Stimulated activated CD4-positive, alpha-beta T cell treated with anti-CD3 and anti-CD28 coated beads, Interleukin-4, amount 100 ng/mL, for 48 hours (primary cell): ENCODE measurements at places on chromosomes 3 and 15.

DNA sequence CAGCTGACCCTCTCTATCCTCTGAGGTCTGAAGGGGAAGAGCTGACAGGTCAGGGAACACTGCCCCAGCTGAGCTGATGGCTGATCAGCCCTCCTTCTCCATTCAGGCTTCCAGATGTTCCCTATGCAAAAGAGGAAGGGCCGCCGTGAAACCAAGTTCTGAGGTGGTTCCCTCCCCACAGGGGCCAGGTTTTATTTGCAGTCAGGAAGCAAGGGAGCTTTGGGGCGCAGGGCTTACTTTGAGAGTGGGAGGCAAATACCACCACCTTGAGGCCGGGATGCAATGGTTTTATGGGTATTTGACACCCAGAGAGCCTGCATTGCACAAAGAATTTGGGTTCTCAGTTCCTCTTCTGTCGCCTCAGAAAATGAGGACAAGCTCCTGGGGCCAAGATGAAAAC lies 186.9 kb downstream of the ARRDC4 start:
- no peak for DNase-seq

DNA sequence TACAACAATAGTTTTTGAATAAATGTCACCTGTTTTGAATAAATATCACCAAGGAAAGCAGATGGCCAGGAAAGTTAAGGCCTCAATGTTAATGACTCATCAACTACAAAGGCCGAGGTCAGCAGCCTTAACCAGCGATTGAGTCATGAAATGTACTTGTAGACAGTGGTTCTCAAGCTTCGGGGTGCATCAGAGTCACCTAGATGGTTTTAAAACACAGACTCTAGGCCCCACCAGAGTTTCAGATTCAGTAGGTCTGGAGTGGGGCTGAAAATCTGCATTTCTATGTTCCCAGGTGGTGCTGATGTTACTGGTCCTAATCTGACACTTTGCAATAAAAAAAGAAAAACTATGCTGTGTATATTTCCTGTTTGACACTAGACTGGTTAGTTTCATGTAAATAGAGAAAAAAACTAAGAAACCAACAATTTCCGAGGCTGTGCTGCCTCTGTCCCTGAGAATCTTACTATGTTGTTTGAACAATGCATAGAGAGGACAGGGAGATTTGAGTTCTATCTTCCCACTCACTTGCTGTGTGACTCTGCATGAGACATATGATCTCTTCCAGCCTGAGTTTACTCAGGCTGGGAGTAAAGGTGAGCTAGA lies 9.8 kb downstream of the RAB27A start:
- DNase-seq: peak; percentile 24

DNA sequence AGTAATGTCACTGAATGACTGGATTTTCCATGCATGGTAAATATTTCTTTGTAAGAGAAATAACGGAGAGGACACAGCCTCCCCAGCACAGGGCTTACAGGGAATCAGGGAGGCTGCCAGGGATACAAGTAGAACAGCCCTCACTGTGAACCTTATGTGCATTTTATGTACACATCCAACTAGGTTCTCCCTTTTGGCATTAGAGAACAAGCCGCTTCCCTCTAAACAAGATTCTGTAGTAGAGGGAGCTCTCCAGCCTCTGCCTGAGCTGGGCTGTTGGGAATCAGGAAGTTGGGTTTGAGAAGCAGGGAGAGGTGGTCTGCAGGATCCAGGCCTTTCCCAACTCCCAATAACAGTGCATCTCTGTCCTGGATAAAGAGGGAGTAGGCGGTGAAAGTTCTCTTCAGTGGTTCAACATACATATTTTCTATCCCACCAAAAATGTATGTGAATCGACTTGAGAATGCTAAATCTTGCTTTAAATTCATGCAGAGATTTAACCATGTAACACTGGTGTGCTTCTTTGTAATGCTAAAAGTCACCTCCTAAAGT lies 83.7 kb downstream of the ARNT2 start:
- DNase-seq: no peak

- DNase-seq: no peak
Measured at GRCh38 chr3:10283638-10284037, 9.1 kb downstream of the GHRL start.

DNA sequence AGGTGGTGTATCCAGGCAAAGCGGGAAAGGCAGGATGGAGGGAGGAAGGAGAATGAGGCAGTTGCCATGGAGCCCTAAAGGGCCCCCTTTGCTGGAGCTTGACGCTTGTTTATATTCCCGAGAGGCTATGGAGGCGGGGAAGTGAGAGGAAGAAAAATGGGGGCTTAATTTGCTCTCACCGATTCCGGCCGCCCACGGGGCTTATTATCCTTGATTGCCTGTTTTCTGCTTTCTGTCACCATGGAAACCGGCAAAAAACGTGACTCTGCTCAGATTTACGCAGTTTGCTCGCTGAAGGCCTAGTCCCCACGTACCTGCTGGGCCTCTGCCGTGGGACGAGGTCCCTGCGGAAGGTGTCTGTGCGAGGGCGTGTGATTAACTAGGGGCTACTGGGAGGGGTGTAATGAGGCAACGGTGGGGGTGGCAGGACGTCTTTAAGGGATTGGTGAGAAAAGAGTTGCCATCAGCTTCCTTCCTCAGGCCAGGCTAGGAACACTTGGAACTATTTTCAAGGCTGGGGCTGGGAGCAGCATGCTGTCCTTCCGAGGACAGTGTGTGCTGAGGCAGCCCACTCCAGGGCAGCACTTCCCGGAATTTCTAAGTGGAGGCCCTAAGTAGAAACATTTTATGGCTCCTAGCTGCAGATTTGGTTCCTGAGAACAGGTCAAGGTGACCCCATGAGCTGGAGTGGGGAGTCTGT lies 110.8 kb upstream of the NDN start:
- no peak for DNase-seq

- DNase-seq: no peak
Measured at GRCh38 chr3:76724075-76724474, 315.8 kb upstream of the ROBO2 start.

GRCh38 chr15:94327356-94327936 lies 96.1 kb downstream of the MCTP2 start:
- DNase-seq: no peak

DNA sequence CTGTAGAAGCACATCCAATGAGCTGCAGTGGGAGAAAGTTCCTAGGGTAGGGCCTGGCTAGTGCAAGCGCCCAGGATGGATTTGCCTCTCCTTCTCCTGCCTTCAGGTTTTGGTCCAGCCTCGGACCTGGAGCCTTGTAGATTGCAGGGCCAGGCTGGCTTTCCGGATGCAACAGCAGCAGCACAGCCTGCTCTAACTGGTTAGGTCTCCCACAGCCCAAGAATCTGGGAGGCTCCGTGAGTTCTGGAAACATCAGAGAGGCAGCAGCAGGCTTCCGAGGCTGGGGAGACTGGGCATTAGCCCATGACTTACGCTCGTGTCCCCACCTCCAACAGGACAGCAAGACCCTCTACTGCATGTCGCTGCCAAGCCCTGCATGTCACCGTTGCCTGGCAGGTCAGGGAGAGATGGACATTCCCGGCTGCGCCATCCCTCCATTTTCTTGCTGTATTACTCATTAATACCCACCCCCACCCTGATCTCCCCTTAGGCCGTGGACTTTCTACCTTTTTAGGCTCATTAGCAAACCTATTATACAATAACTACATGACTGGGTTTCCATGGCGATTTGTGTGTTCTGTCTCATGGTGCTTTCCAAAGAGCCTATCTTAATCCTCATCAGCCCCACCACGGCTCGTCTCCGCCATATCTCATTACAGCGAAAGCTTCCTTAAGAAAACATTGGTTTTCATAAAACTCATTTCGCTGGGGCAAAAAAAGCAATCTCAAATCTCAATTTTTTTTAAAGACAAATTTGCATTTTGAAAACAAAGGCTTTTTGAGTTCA lies 40.9 kb upstream of the RGMA start:
- DNase-seq: no peak

DNA sequence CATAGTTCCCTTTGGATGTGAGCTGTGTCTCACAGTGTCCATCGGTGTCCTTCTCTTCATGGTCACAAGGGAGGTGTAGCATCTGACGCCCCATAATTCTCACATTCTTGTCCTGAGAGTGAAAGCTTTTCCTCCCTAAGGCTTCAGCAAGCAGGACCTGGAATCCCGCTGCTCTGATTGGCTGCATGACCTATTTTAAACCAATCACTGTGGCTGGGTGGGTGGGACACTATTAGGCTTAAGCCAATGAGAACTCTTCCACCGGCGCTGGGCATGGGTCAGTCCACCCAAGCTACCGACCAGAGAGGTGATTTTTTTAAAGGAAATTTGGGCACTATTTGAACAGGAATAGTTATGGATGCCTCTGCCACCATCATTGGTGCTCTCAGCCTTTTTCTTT lies 385.9 kb downstream of the MFSD1 start:
- DNase-seq: no peak

GRCh38 chr3:52473026-52473425 lies 17.6 kb downstream of the NISCH start:
- no peak for DNase-seq
